ENCODE measurements at places on chromosomes 5 and 9.

DNA sequence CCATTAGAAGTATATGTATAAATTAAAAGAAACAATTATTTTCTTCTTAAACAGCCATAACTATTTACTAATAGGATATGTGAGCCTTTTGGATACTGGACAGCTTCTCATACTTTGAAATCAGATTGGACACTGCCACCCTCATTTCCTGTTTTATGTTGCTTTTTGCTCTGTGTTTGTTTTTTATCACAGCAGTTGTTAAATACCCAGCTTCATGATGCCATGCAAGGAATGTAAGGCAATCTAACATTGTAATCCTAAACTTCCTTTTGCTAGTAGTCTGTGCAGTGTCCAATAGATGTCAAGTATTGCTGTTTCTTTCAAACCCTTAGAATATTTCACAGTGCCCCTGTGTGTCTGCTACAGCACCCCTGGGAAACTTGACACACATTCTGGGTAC is 56.2 kb downstream of the CNTLN start:
- H3K4me1 ChIP-seq: peaks cover 13% of the 10 kb centered on the region
- no peak overlapping the region for H3K4me3 ChIP-seq
- no peaks in the 10 kb centered on the region for H3K27me3 ChIP-seq
- peak; percentile 20 for DNase-seq
- H3K36me3 ChIP-seq: no peaks in the 10 kb centered on the region
- H3K27ac ChIP-seq: peak overlapping the region; percentile 43

DNA sequence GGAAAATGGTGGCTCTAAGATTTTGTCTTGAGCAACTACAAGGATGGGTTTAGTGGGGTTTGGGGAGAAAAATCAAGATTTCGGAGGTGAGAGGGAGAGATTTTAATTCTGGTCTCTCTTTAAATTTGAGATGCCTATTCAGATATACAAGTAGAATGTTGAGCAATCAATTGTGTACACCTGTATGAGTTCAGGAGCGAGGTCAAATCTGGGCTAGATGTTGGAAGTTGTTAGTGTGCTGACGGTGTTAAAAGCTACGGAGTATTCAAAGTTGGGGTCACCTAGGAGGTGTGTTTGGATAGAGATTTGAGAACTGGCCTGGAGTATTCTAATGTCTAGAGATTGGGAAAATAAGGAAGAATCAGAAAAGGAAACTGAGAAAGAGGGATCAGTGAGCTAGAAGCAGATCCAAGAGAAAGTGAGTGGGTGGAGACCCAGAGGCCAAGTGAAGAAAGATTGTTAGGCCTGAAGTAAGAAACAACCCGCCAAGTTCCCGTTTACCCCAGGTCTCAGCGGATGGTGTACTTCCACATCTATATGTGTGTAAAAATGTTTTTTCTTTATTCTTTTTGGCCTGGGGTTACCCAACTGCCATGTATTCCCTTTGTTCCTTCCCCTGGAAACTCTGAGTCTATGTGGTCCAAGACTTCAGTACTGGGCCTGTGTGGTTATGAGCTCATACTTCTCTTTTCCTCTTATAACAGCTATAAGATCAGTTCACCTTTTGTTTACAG is 11.9 kb upstream of the ARHGAP26 start:
- H3K4me3 ChIP-seq: no peak overlapping the region
- no peaks in the 10 kb centered on the region for H3K36me3 ChIP-seq
- peaks cover 17% of the 10 kb centered on the region for H3K27me3 ChIP-seq
- 0 out of 2 replicates have a peak, but pooled peaks cover 1% of the 10 kb centered on the region for H3K4me1 ChIP-seq

DNA sequence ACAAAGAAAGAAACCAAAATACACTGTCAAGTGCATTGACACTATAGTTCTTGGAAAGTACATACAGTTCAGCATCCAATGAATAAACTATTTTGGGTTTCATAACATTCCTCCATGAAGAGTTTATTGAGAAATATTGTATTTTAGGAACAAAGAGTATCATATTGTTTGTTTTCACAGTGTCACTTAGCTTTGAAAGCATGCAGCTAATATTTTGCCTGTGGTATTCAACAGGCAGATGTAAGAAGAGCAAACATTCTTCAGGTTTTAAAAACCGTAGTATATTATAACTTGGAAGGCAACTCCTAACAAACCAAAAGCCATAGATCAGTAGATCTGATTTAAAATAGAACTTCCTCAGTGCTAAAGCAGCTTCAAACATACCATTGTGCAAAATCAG is 4.5 kb downstream of the PRELID2 start:
- no peak overlapping the region for H3K4me3 ChIP-seq
- H3K27ac ChIP-seq: peak overlapping the region; percentile 19
- no peaks in the 10 kb centered on the region for H3K36me3 ChIP-seq

DNA sequence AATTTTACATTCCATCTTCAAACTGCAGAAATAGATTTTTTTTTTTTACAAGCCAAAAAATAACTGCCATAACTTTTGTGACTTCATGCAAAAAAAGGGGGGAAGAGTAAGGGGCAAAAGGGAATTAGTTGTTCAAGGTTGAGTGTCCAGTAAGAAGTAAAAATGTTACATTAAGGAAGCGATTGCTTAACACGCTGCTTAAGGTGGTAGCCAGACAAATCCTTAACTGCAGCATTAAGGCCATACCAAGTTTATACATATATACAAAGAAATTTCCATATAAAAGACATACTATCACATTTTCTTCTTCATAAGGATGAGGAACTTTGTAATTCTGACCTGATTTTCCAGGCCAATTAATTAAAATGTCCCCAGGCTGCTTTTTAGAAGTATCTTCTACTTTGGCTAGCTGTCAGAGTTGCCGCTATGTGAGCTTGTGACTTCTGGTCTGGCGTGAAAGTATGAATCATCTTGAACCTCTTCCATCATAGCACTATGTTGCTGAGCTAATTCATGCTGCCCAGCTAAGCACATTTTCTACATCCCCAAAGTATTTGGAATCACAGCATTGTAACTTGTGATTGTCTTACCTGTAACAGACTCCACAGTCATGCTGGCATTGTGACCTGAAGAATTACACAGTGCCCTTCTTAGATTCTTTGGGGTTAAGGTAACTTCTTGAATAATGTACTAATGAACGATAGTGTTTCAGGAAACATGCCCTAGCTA is 40.0 kb downstream of the G3BP1 start:
- DNase-seq: peak; percentile 14
- peaks cover 81% of the 10 kb centered on the region for H3K36me3 ChIP-seq
- H3K27ac ChIP-seq: peak overlapping the region; percentile 56
- H3K4me3 ChIP-seq: no peak overlapping the region
- H3K4me1 ChIP-seq: peaks cover 49% of the 10 kb centered on the region
- H3K27me3 ChIP-seq: peaks cover 2% of the 10 kb centered on the region
